ENCODE measurements at places on chromosomes 11 and 22.
A peak's percentile ranks its signal among the peaks of the same experiment; 100 is the strongest.

DNA sequence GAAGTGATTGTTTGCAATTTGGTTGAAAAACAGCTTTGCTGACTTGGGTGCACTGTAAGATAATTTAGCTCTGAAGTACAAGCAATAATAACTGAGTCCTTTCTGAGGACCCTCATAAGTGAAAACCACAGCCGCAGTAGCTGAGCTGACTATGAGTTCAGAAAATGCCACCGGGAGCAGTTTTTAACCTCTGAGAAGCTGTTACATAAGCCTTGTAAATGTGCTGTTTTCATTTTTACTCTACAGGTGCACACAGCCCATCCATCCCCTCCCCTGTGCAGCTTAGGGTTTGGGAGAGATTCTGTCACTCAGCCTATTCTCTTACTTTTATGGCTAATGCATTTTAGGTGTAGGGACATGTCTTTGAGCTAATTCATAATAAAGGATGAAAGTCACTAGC lies 255.5 kb upstream of the C11orf87 start:
- no peak for DNase-seq

- peak; percentile 81 for DNase-seq
Observed at GRCh38 chr22:50250555-50251476, at the start of gene HDAC10. TSS of gene HDAC10 (minus strand) at chr22:50251265. CDS start at chr22:50251032, 233 bp downstream.

DNA sequence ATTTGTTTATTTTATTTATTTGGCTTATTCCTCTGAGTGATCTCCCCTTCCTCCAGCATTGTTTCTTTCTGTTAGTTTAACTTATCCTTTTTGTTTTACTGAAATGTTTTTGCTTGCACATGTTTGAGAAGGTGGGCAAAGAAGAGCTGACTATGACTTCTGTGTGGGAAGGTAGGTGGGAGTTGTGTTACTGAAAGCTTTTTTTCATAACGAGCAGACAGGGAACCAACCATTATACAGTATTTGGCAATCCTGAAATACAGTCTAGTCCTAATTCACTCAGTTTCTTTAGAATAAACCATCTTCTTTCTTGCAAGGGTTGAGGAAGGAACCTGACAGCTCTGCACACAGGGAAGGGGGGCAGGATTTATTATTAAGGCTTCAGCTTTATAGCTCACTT lies 37.0 kb upstream of the PAK1 start:
- DNase-seq = no peak

GRCh38 chr11:80239217-80239616 lies 798.4 kb upstream of the TENM4 start:
- DNase-seq = no peak

DNA sequence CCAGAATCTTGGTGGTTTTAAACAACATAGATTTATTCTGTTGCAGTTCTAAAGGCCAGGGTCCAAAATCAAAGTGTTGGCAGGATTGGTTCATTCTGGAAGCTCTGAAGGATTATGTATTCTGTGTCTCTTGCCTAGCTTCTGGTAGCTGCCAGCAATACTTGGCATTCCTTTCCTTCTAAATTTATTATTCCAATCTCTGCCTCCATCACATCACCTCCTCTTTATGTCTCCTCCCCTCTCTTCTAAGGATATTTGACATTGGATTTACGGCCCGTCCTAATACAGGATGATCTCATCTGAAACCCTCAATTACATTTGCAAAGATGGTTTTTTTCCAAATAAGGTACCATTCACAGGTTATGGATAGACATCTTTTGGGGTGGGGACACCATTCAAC lies 186.5 kb downstream of the SBF2 start:
- DNase-seq = no peak

- DNase-seq = no peak
Observed at GRCh38 chr11:122068141-122068540, 47.9 kb downstream of the BLID start.

- no peak for DNase-seq
Observed at GRCh38 chr11:44270403-44271273, 39.3 kb downstream of the ALX4 start.

DNA sequence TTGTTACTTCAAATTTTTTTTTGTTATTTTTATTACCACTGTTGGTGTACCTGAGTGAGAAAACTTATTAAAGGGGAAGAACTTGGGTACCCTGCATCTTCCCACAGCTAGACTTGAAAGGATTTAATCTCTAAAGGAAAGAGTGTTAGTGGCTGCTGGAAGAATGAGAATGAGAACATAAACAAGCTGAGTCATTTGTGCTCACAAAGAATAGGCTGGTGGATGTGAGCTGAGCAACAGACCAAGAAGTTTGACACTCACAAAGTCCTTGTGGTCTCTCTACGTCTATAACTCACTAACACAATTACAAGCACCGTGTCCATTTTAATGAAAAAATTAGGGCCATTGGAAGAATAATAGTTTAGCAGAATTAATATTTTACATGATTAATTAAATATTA lies 217.6 kb upstream of the ANO5 start:
- DNase-seq = no peak

GRCh38 chr22:36287881-36288515 lies 35.1 kb downstream of the APOL1 start:
- DNase-seq = no peak

- no peak for DNase-seq
Observed at GRCh38 chr11:34860034-34860433, 56.1 kb downstream of the APIP start.

DNA sequence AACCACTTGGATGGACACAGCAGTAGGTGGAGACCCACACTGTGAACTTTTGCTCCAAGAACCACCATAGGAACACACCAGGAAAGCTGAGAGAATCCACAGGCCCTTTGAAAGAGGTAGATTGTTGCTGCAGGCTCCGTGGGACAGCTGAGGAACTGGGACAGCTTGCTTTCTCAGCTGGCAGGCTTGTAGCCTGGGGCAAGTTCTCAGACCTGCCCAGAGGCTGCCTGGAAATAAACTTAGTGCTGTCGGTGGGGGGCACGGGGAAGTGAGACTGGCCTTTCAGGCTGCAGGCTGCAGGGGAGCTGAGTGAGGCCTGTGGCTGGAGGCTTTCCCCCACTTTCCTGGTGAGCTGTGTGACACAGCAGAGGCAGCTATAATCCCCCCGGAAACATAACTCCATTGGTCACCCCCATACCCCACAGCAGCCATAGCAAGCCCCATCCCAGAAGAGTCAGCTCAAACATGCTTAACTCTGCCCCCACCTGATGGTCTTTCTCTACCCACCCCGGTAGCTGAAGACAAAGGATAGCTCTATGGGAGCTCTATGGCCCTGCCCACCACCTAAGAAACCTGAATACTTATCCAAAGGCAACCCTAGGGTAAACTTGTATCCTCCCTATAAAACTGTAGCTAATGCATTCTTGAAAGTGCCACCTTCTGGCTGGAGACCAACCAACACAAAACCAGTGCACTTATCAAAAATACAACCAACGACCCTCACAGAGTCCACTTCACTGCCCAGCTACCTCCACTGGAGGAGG lies 21.4 kb upstream of the ACRV1 start:
- DNase-seq = no peak

GRCh38 chr11:86447763-86448480 lies 73.2 kb downstream of the CCDC81 start:
- DNase-seq = no peak

GRCh38 chr22:24695060-24695459 lies 79.5 kb downstream of the PIWIL3 start:
- DNase-seq = no peak

GRCh38 chr11:104320956-104321355 lies 157.0 kb upstream of the PDGFD start:
- no peak for DNase-seq

- DNase-seq = no peak
Observed at GRCh38 chr11:20631519-20632168, 32.2 kb downstream of the SLC6A5 start.

DNA sequence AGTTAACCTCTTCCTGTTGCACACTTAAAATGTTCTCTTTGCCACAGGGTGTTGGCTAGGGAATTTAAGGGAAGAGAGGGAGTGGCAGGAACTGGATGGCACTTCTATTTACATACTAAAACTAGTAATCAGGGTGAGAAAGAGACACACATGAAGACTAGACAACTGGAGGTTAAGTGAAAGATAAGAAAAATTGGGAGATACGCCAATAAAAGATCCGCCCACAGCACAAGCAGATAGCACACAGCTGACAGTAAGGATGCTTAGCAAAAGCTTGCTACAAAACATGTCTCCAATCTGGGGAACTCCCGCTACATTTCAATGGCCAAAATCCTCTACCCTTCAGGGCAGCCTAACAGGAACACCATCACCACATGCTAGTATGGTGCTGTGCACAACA lies 12.8 kb downstream of the CPSF7 start:
- no peak for DNase-seq

- no peak for DNase-seq
Observed at GRCh38 chr22:45731041-45731797, 59.6 kb downstream of the ATXN10 start.

DNA sequence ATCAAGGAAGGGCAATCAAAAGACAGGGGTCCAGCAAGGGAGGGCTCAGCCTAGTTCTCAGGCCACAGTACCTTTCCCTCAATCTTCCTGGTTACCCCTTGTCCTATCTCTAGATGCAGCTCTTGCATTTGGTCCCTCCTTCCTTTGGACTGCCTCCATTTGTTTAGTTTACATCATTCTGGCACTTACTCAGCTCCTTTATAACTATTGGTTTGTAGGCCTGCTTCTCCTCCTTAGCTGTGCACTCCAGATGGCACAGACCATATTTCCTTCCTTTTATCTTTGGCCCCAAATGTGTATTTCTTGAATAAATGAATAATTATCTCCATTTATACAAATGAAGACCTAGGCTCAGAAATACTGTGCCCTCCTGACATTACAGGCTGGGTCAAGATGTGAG lies 92.3 kb upstream of the AMOTL1 start:
- no peak for DNase-seq

- DNase-seq = no peak
Observed at GRCh38 chr11:12523180-12523924, 146.0 kb downstream of the PARVA start.

DNA sequence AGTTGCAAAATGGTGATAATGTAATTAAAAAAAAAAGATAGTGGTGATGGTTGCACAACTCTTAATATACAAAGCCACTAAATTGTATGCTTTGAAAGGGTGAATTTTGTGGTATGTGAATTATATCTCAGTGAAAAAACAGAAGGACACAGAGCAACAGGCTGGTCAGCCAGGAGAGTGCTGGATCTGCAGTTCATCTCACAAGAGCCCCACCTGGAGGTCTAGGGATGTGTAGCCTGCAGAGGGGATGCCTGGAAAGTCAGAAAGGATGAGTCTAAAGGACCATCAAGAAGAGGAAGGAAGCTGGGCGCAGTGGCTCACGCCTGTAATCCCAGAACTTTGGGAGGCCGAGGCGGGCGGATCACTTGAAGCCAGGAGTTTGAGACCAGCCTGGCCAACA lies 9.0 kb downstream of the POLR3H start:
- DNase-seq = no peak

DNA sequence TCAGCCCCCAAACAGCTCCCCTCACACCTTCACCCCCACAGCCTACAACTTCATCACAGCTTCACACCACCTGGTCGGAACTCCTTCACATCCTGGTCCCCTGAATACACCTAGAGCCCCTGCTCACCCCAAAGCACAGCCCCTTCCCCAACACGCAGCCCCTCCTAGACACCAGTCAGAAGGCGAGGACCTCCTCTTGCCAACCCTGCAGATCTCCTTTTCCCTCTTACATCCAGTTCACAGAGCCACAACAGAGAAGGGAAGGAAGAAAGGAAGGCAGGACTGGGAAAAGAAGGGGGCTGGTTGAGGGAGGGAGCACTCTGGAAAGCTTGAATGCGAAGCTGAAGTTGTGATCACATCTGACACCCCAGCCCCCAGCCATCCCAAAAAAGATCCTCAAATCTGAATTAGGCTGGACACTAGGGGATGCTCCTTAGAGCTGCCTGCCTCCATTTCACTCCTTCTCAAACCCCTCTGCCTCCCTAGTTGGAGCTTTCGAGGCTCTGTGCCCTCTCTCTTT lies 629 bp downstream of the CCKBR start:
- no peak for DNase-seq

- no peak for DNase-seq
Observed at GRCh38 chr11:7540830-7541555, 27.2 kb downstream of the PPFIBP2 start.

DNA sequence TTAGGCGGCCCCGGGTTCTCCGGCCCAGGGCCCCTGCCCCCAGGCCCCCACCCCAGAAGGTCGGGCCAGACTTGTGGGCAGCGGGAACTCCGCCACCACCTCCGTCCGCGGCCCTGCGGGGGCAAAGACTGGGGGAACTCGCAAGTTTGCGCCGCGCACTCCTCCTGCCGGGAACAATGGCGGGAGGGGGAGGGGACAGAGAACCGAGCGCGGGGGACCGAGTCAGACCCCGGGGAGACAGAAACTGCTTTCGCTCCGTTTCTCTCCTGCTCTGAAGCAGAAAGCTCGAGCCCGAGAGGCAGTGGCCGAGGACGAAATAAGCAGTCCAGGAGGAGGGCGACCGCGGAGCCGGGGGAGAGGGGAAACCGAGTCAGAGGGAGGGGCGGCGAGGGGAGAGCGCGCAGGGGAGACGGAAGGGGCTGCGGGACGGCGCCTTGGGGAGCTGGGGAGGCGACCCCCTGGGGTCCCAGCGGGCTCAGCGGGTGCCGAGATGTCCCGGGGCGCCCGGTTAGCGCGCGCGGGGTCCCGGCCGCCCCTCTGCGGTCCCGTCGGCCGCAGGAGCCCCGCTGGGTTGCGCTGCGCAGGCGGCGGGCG lies 555 bp downstream of the TP53I11 start:
- DNase-seq = no peak

GRCh38 chr22:24703101-24703500 lies 71.4 kb downstream of the PIWIL3 start:
- no peak for DNase-seq

- DNase-seq = no peak
Observed at GRCh38 chr11:67273260-67273990, 7.2 kb downstream of the GRK2 start.

GRCh38 chr11:2178906-2179494 lies 7.4 kb upstream of the TH start:
- no peak for DNase-seq

GRCh38 chr11:27392278-27393114 lies 29.5 kb upstream of the CCDC34 start:
- DNase-seq = no peak

- no peak for DNase-seq
Observed at GRCh38 chr22:21815958-21816357, 51.5 kb downstream of the MAPK1 start.

- no peak for DNase-seq
Observed at GRCh38 chr11:66391322-66391721, 19.8 kb upstream of the SLC29A2 start.

GRCh38 chr22:32475468-32476010 lies 928 bp downstream of the FBXO7 start:
- no peak for DNase-seq

All from stimulated activated CD8-positive, alpha-beta memory T cell treated with anti-CD3 and anti-CD28 coated beads, Interleukin-2, amount 100 ng/mL, for 48 hours (primary cell).